ENCODE measurements at places on chromosomes 3 and 15.

- no peak for DNase-seq
Observed at GRCh38 chr15:44537735-44538240, 841 bp downstream of the EIF3J start.

DNA sequence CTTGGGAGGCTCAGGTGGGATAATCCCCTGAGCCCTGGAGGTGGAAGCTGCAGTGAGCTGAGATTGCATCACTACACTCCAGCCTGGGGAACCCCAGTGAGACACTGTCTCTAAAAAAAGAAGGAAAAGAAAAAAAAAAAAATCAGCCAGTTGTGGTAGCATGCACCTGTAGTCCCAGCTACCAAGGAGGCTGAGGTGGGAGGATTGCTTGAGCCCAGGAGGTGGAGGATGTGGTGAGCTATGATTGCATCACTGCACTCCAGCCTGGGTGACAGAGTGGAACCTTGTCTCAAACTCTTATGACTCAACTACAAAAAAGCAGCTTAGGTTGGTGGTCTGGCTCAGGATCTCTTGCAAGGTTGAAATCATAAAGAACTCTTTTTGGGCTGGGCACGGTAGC lies 19.3 kb upstream of the GPX1 start:
- no peak for DNase-seq

DNA sequence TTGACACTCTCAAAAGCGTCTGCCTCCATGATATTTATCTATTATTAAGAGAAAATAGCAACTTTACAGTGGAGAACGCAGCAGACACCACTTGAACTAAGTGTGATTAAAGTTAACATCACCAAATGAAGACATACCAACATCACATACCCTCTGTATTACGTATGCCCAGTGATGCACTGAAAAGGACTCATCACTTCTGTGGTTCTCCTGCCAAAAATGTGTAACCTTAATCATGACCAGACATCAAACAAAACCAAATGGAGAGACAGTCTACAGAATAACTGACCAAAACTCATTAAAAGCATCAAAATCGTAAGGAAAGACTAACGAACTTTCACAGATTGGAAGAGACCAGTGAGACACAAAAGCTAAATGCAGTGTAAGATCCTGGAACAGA lies 103.2 kb downstream of the PPP2R3A start:
- no peak for DNase-seq

- no peak for DNase-seq
Observed at GRCh38 chr3:17639257-17639656, 103.2 kb downstream of the TBC1D5 start.

GRCh38 chr3:108133048-108133369 lies 42.2 kb upstream of the CD47 start:
- no peak for DNase-seq

GRCh38 chr3:66863205-66864111 lies 134.6 kb upstream of the KBTBD8 start:
- no peak for DNase-seq

- no peak for DNase-seq
Observed at GRCh38 chr3:16522834-16523233, 9.3 kb upstream of the RFTN1 start.

DNA sequence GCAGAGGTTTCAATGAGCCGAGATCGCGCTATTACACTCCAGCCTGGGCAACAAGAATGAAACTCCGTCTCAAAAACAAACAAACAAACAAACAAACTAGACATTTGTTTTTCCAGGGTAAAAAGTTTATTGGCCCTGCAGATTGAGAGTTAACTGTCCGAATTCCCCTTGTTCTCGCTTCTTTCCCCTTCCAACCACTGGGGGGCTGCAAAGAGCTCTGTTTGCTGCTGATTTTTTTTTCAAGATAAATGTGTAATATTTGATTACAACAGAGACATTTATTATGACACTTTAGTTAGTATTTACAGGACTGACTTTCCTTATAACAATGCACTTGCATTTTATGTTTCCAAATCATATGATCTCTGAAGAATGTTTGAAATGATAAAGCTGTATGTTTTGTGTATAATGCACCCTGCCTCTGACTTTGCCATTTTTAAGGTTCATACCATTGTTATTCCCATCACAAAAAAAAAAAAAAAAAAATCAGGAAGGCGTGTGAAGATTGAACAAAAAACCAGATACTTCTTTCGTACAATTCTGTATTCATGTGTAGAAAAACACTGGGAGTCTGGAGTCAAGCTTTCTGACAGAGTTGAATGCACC lies 2.8 kb downstream of the CLSTN2 start:
- peak; percentile 47 for DNase-seq

DNA sequence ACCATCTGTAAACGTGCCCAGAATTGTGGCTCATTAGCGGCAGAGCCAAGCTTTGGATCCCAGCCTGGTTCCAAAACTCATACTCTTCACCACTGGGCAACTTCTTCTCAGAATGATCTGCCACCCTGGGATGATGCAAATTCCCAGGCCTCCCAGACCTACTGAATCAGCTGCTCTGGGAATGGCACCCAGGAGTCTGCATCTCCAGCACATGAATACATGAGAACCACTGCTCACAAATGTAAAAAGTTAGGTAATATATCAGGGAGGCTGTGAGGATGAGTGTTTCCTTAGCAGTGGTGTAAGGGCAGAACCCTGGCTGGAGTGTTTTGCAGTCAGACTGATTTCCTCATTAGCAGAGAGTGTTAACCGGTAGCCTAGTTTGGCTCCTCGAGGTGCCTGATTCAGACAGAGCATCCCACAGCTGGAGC lies 94.2 kb downstream of the LIPC start:
- DNase-seq, result no peak

DNA sequence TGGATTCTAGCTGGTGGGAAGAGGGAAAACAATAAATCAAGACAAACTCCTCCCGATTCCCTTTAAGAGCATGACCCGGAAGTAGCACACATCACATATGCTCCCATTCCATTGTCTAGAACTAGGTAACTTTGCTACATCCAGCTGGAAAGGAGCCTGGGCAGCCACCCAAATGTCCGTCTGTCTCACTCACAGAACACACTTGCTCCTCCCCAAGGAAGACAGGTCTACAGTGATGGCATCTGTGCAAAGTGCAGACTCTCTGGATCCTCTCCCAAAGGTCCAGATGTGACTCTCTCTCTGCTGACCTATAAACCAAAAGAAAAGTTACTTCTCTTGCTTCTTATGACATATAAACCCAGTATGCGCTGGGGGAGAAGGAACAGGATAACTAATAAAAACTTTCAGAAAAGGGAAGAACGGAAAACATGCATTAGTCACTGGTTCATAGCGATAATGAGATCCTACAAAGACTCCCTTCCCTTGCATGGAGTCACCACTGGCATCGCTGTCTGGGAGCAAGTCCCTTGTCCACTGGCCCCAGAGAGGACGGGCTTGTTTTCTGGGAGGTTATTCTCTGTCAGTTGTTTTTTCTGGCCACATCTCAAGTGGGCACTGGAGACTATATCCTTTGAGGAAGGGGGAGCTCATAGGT lies 29.8 kb upstream of the EPHB3 start:
- no peak for DNase-seq

- no peak for DNase-seq
Observed at GRCh38 chr3:10373686-10374261, 52.9 kb upstream of the SEC13 start.

- DNase-seq, result no peak
Observed at GRCh38 chr15:31402003-31402402, 75.4 kb downstream of the KLF13 start.

- DNase-seq, result no peak
Observed at GRCh38 chr3:43154980-43155379, 49.1 kb upstream of the POMGNT2 start.

DNA sequence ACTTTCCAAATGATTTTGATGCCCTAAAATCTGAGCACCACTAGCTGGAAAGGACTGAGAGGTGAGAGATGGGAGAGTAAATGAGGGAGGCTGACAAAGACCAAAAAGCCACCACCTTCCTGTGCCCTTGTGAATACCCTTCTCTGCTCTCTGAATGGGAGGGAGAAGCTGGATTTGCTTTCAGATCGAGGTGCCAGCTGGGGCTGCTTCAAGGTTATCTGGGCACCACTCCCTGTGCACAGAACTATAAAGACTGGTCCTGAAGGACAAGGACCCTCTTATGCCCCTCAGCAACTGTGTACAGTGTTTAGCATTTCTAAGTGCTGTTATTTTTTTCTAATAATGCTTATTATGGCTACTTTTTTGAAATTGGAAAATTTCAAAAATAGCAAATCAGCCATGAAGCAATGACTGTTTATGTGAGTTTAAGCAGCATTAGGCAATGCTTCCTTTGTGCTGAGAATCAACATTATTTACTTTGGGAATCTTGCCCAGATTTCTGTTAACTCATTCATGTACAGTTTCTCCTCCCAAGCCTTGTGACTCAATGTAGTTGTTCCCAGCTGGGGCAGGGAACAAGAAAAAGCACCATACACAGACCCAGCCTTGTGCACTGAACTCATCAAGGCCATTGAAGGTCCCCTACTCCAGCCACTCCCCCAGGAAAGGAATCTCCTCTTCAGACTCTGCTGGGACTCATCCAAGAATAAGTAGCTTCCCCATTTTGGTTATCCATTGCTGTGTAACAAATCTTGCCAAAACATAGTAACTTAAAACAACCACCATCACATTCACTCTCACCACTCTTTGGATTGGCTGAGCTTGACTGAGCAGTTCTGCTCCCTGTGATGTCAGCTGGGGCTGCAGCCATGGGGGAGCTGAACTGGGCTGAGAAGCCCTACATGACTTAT lies 37.3 kb upstream of the CDV3 start:
- DNase-seq, result peak; percentile 15

DNA sequence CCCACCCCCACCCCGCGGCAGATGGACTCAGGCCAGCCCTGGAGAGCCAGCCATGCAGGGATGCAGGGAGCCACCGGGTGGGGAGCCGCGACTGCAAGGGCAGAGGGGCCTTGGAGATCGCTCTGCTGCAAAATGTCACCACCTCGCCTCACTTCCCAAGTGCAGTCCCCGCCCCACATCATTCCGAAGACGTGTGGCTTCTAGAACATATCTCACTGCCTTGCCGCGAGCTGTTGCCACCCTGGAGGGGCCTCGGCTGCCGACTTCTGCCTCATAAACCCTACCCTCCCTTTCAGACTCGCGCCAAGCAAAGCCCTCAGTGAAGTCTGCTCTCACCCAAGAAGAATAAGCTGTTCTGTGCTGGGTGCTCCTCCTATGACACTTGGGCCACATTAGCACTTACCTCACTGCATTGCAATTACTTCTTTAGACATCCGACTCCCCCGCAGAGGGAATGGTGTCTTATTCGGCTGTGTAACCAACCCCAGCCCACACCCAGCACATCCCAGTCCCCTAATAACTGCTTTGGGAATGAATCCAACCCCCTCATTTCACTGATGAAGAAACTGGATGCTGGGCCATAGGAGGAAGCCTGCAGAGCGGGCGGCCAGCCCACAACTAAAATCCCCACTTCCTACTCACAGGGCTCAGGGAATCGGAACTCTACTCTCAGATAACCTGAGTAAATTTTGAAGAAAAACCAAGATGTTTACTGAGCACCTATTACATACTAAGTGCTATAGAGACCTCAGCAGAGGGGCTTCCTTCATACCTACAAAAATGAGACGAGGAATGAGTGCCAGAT lies 8.6 kb downstream of the TLE3 start:
- DNase-seq, result no peak

DNA sequence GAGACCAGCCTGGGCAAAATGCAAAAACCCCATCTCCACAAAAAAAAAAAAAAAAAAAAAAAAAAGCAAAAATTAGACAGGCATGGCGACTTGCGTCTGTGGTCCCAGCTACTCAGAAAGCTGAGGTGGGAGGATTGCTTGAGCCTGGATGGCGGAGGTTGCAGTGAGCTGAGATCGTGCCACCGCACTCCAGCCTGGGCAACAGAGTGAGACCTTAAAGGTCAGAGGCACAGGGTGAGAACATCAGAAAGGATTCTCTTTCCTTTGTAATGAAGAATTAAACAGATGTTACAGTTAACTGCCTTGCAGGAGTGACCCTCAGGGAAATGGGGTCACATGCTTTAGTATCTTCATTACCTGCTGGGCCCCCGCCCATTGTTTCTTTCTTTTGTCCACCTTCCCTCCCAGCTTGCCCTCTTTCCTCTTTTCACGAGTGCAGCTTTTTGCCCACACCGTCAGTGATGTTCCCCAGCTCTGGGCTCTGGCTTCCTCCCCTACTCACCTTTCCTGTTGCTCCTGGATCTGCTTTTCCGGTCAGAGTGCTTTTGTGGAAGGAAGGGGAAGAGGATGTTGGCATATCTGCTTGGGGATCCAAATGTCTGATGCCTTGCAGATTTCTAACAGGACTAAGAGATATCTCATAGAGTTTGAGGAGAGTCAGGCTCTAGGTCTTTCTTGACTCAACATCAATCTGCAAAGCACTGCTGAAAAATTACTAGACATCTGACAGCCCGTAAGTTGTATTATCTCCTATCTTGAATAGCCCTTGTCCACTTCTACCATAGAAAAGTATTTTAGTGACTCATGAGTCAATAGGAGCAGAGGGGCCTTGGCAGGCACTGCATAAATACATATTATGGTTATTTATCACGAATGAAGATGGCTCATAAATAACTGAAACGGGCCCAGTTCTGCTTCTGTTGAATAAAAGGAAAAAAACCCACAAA lies 35.6 kb upstream of the NDUFB4 start:
- DNase-seq, result no peak

GRCh38 chr15:80450811-80451321 lies 46.7 kb downstream of the ARNT2 start:
- DNase-seq, result no peak

- DNase-seq, result no peak
Observed at GRCh38 chr3:43207628-43208085, 78.7 kb upstream of the SNRK start.

- no peak for DNase-seq
Observed at GRCh38 chr15:48954538-48954937, 9.2 kb downstream of the SHC4 start.

- DNase-seq, result no peak
Observed at GRCh38 chr15:83973816-83974215, 261.8 kb upstream of the GOLGA6L4 start.

- DNase-seq, result no peak
Observed at GRCh38 chr15:33551860-33552259, 241.1 kb downstream of the RYR3 start.

- DNase-seq, result no peak
Observed at GRCh38 chr3:153960458-153961074, 160.6 kb upstream of the ARHGEF26 start.

GRCh38 chr3:53051929-53052328 lies 6.1 kb upstream of the SFMBT1 start:
- no peak for DNase-seq

DNA sequence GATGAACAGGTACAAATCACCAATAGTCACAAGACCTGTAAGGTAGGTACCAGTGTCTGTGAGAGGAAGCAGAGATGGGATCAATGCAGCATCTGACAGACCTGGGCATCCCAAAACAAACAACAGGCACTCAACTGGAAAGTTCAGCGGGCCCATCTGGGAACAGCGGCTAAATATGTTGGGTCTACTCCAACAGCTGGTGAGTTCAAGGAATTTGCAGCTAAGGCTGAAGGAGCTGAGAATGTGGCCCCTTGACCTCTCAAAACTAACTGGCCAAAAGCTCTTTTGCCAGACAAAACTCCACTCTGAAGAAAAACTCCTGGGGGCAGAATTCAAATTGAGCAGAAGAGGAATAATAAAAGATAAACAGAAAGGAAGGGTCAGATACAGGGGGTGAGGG lies 24.4 kb downstream of the AVEN start:
- no peak for DNase-seq

Data from heart right ventricle (tissue), 16 donors.